ENCODE measurements at places on chromosomes 4 and X.

DNA sequence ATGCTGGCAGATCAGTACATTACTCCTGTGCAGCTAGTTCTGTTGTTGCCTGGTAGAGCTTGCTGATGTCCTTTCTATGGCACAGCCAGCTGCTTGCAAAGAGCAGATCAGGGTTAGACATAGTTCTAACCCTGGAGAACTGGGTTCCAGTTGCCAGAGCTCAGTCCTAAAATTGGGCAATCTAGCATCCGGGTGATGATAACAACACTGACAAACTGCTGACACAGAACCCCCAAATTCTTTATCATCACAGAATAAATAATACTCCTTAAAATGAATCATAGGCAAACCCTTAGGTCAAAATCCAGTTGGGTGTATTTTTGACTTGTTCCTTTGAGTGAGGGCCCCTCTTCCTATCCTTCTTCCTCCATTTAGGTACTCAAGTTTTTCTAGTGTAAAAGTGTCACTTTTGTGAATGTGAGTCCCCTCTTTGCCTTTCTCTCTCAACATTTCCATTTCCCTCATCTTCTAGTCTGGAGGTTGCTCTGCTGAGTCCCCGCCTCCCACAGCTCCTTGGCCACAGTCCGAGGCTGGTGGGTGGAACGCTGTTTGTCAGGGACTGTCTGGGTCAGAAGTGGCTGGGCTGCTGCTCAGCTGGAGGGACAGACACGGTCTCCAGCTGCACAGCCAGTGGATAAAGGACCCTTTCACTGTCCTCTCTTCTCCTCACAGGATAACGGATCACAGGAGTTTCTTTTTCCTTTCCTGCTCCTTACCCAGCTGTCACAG, 93.6 kb upstream of the RASGEF1B start:
- peak; percentile 8 for DNase-seq

- no peak for DNase-seq
Measured at GRCh38 chrX:38975368-38975942, 174.2 kb downstream of the MID1IP1 start.

GRCh38 chrX:9033586-9033985, 341 bp downstream of the FAM9B start:
- no peak for DNase-seq

DNA sequence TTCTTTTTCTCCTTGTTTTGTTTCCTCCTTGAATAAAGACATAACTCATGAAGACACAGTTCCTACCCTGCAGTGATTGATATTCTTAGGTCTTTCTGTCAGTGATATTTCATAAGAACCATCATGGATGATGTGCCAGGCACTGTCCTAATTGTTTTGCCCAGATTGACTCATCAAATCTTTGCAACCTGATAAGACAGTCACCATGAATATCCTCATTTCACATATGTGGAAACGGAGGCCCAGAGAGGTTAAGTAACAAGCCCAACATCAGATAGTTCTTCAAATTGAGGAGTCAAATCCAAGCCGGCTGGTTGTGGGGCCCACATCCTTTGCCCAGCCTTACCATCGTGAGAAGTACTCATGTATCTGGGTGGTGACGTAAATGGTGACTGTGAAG, 69.9 kb downstream of the SEL1L3 start:
- no peak for DNase-seq
